ENCODE measurements at places on chromosomes 2 and 18. TPM values are rescaled to one million over a fixed set of nuclear protein-coding genes. Genes with fewer than 3 reads are reported as not detected.

DNA sequence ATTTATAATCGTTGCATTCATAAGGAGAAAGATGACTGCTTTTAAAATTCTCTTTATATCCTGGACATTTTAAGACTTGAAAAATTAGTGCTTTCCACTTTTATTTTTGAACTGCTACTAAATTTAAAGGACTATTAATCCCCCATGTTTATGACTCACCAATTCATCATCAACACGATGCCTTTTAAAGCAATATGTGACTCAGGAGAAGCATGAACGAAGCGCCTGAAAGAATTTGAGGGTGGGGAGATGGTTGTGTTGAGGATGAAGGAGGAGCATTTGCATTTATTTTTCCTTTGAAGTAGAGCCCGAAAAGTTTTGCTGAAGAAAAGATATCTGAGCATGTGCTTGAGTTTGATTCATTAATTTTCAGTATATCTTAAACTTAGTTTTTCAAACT lies 192.2 kb upstream of the LRRTM1 start:
- no peak for DNase-seq

DNA sequence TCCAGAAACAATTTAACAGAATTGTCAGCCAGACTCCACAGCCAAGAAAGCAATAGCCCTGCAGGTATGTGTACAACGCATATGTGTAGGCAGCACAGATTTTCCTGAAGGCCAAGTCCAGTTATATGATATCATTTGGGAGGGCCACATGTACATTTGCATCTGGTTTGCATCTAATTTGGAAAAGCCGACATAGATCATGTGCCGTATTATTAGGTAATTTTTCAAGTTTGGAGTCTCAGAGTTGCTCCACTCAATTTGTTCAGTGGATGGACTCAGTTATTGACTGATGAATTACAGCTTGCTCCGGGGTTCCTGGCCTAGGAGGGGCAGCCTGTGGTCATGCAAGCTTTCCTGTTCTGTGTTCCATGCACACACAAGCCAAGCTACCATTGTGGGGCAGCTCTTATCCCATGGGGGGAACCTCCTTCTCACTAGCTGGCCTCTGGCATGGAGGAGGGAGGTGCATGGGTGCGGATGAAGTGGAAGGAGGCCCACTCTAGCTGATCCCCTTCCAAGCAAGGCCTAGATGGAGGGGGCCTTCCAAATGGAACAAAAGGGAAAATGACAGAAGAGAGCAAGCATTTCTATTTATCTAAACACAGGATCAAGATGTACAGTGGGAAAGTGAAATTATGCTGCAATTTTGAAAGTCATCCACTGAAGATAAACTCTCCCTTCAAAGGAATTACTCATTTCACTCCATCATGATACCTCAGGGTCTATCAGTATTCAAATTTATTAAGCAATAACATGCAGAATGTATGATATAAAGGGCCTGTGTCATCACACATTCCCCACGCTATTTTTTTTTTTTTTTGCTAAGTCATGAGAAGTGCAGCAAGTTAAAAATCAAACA lies 202.6 kb upstream of the SMAD2 start:
- no peak for DNase-seq

ARHGEF33 gene
- not detected for total RNA-seq

DNA sequence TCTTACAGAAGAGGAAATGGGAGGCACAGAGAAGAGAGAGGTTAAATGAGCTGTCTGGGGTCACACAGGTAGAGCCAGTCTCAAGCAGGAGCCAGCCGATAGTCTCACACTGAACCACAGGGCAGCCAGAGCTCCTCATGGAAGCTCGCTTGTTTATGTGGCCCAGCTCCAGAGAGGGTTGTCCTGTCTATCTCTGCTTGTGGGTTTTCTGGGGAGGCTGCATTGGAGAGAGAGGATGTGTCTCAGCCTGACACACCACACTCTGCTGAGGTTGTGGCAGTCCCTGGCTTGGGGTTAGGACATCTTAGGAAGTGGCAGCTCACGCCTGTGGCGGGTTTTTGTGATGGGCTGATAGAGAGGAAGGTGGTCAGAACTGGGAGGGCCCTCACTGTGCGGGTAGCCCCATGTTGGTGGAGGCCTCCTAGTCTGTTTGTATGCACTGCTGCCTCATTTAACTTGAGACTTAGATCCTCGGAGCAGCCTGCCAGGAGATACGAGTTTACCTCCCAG lies 52.3 kb downstream of the TCF7L1 start:
- DNase-seq: no peak

LRRC30 gene
- total RNA-seq: not detected

- peak; percentile 77 for DNase-seq
Observed at GRCh38 chr2:144516411-144516980, 3.4 kb downstream of the ZEB2 start.

NMUR1 gene
- 0.22 TPM for total RNA-seq

Measured in H7 (cell line).